ENCODE measurements at places on chromosomes 6 and 20. TPM values are rescaled to one million over a fixed set of nuclear protein-coding genes. Genes with fewer than 3 reads are reported as not detected.
A peak's percentile ranks its signal among the peaks of the same experiment; 100 is the strongest.

Gene PLA2G7
- total RNA-seq = 0.93 TPM

Gene TUBB2A
- total RNA-seq = 31.9 TPM

Gene SLC24A3
- 1.5 TPM for total RNA-seq

Gene MLN
- not detected for total RNA-seq

- no peak overlapping the region for H3K27ac ChIP-seq
- H3K4me1 ChIP-seq = no peaks in the 10 kb centered on the region
- peaks cover 4% of the 10 kb centered on the region for H3K27me3 ChIP-seq
- DNase-seq = no peak
- H3K4me3 ChIP-seq = no peak overlapping the region
Observed at GRCh38 chr6:39494998-39495397, 172.5 kb upstream of the KCNK16 start.

DNA sequence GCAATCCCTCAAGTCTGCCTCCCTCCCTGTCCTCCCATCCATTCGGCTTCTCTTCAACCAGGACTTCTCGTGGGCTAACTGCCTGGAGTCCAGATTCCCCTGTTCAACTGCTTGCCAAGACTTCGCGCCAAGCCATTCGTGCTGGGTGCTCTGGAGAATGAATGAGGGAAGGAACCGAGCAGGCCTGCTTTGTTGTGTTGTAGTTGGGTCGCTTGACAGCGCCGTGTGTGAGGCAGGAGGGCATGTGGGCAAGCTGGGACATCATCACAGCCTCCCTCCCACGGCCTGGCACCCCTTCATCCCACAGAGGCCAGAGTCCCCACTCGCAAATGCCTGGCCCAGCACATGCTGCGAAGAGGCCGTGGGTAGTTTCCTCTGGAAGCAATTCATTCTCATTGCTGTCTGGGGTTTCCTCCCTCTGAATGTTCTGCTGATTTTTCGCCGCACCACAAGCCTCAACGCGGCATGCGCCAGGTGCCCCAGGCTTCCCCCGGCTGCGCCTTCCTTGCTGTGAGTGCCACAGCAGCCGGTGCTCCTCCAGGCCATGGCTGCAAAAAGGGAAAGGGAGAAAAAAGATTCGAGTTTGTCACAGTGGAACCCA is 336.0 kb downstream of the QKI start:
- H3K27ac ChIP-seq = no peak overlapping the region
- no peak for DNase-seq
- no peaks in the 10 kb centered on the region for H3K36me3 ChIP-seq
- no peak overlapping the region for H3K4me3 ChIP-seq

DNA sequence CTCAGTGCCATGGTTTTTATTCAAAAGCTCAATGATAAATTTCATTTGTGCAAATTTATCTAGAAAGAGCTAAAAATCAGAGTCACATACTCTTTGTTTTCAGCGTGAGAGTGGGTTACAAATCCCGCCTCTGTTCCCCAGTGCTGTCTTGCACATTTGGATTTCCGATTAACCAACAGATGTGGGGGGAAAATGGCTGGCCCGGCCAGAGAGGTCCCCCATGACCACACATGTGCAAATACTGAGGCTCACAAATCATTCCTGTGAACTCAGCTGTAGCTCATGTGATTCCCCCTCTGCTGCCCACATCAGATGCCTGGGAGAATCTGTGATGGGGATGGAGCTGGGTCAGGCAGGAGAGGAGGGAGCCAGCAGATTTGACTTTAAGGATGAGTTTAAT is 168.7 kb downstream of the PAX1 start:
- no peak for DNase-seq
- peaks cover 6% of the 10 kb centered on the region for H3K27me3 ChIP-seq
- no peak overlapping the region for H3K27ac ChIP-seq

DNA sequence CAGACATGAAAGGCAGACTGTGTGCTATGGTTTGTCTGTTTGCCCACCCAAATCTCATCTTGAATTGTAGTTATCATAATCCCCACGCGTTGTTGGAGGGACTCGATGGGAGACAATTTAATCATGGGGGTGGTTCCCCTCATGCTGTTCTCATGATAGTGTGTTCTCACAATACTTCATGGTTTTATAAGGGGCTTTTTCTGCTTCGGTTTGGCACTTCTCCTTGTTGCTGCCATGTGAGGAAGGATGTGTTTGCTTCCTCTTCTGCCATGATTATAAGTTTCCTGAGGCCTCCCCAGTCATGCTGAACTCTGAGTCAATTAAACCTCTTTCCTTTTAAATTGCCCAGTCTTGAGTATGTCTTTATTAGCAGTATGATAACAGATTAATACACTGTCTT is 47.2 kb upstream of the MICB start:
- peaks cover 35% of the 10 kb centered on the region for H3K27me3 ChIP-seq
- no peaks in the 10 kb centered on the region for H3K4me1 ChIP-seq
- no peaks in the 10 kb centered on the region for H3K36me3 ChIP-seq
- H3K4me3 ChIP-seq = no peak overlapping the region
- no peak overlapping the region for H3K27ac ChIP-seq

DNA sequence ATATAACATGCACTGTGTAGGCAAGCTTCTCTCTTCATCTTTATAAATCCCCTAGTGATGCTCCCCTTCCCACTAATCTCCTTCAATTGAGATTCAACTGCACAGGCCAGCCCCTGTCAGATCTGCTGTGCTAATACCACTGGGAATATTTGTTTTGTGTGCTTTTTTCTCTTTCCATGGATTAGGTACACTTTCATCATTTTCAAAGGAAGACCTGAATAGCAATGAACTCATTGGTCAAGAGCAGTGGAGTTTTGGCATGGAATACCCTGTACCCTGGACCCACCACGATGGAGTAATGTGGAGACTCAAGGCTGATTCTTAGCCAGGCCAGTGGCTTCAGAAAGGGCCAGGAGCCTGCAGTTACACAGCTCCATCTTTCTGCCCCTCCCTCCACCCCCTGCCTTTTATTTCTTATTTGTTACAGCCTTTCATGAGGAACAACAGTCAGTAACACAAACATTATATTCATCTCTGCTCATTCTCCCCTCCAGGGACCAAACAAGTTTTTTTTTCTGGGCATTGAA is 75.4 kb upstream of the KCNG1 start:
- no peaks in the 10 kb centered on the region for H3K36me3 ChIP-seq
- H3K27me3 ChIP-seq = no peaks in the 10 kb centered on the region
- DNase-seq = no peak
- no peak overlapping the region for H3K4me3 ChIP-seq
- no peak overlapping the region for H3K27ac ChIP-seq

DNA sequence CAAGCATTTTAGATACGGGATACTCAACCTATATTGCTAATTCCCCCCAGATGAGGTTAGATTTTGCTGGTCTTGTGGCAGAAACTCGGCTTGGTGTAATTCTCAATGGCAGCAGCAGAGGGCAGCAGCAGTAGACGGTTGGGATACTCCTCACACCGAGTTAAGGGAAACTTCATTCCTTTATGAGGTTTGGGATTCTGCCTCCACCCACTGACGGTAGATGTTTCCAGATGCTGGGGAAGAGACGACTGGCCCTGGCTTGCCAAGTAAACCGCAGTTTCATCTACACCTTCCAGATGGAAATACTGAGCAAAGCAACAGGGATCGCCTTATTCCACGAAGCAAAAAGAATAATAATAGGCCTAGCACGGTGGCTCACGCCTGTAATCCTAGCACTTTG is 8.2 kb upstream of the TBC1D7 start:
- no peak overlapping the region for H3K27ac ChIP-seq
- DNase-seq = peak; percentile 72
- no peak overlapping the region for H3K4me3 ChIP-seq

DNA sequence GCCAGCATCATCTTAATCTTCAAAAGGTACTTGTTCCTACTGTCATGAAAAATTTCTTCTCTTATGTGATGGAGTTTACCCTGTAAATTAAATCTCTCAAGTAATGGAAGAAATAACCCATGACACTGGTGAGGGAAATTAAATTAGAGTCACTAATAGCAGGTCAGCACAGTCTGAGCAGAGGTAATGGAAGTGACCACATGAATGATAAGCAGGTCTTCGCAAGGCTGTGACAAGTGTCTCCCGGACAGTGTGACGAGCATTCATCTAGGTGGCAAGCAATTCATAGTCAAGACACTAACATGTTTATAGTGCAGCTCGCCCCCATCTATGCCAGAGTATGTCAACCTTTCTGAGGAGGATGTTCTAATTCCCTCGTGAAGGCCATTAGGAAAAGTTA is 249.2 kb downstream of the FRK start:
- no peak for DNase-seq
- no peaks in the 10 kb centered on the region for H3K36me3 ChIP-seq
- H3K4me1 ChIP-seq = peaks cover 3% of the 10 kb centered on the region
- H3K4me3 ChIP-seq = no peak overlapping the region
- no peaks in the 10 kb centered on the region for H3K27me3 ChIP-seq
- peak overlapping the region; percentile 2 for H3K27ac ChIP-seq

DNA sequence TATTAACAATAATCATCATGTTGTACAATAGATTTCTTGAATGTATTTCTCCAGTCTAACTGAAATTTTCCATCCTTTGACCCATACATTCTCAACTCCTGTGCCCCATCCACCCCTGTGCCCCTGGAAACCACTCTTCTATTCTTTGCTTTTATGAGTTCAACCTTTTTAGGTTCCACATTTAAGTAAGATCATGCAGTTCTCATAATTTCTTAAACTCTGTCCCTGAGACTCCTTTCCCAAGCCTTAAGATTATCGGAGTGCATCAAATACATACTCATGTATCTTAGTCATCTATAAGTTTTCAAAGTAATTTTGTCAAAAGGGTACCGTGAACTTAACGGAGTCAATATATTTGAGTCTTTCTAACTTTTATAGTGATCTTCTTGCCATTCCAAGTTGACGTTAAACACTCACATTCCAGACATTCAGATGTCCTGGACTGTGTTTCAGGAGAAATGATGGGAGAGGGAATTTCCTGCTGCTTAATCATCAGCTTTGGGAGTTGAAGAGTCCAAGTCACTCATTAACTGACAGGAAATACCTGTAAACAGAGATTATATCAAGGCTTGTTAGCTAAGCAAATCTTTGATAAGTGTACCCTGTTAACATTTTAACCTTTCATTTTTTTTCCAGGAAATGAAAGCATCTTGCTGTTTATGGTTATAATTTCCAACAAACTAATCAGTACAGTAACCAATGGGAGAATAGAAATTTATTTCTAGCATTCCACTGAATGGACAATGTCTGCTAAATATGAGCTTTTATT is 73.3 kb downstream of the ADGRG6 start:
- DNase-seq = no peak
- H3K4me1 ChIP-seq = peaks cover 56% of the 10 kb centered on the region
- peak overlapping the region; percentile 14 for H3K4me3 ChIP-seq
- H3K36me3 ChIP-seq = peaks cover 5% of the 10 kb centered on the region

GRCh38 chr6:139881236-139881635 is 506.8 kb upstream of the CITED2 start:
- H3K27ac ChIP-seq = no peak overlapping the region
- H3K27me3 ChIP-seq = no peaks in the 10 kb centered on the region
- H3K4me1 ChIP-seq = peaks cover 26% of the 10 kb centered on the region
- no peaks in the 10 kb centered on the region for H3K36me3 ChIP-seq
- no peak for DNase-seq
- no peak overlapping the region for H3K4me3 ChIP-seq

DNA sequence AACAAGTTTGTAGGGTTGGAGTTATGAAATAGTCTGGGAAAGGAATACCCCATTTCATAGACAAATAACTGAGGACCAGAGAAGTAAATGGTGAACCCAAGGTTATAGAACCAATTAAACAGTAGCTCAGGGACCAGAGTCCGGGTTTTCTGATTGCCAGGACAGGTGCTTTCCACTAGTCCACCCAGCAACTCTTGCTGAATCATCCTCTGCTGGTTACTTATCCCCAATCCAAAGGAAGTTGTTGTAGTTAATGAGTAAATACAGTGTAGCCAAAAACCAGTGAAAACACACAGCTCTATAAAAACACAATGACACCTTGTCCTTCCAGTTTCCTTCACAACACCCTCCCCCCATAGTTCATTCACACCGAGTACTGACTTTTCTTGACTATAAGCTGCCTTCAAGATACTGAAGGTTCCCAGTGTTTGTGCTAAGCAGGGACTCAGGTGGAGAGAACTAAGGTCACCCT is 766 bp upstream of the TINAG start:
- H3K36me3 ChIP-seq = no peaks in the 10 kb centered on the region
- no peak overlapping the region for H3K4me3 ChIP-seq
- peak overlapping the region; percentile 22 for H3K27ac ChIP-seq
- H3K27me3 ChIP-seq = no peaks in the 10 kb centered on the region
- peaks cover 12% of the 10 kb centered on the region for H3K4me1 ChIP-seq
- DNase-seq = no peak

GRCh38 chr6:75802366-75802765 is 53.3 kb downstream of the MYO6 start:
- H3K36me3 ChIP-seq = peaks cover 14% of the 10 kb centered on the region
- DNase-seq = no peak
- H3K4me1 ChIP-seq = peaks cover 7% of the 10 kb centered on the region

DNA sequence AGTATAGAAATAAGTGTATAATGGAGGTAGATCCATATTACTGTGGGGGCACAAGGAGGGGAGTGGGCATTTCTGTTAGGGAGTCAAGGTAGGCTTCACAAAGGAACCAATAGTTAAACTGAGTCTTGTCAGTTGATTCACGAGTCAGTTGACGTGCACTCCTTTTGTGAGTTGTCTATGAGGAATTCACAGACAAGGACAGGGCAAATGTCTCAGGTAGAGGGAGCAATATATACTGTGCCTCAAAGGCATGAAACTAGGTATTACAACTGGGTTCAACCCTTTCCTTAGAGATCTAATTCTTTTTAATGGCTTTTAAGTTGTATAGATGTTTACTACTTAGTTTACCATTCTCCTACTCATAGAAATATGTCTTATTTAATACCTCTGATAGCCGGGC is 11.0 kb downstream of the TMEM14C start:
- H3K36me3 ChIP-seq = peaks cover 18% of the 10 kb centered on the region
- H3K4me1 ChIP-seq = no peaks in the 10 kb centered on the region
- H3K27me3 ChIP-seq = no peaks in the 10 kb centered on the region

DNA sequence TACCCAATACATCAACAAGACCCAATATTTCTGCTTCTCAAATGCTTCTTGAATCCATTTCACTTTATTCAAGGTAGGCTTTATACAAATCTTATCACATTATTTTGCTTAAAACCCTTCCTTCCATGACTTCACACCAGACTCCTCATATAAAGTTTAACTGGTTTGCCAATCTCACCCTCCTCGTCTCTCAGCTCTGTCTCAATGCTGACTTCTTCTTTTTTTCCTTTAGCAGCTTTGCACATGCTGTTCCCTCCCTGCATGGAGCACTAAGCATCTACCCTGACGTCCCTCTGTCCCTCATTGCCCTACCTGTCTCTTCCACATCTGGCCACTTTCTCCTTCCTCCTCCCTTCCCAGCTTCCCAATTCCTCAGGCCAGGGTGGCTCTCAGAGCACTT is 31.4 kb downstream of the KCNK17 start:
- no peak for DNase-seq
- H3K27ac ChIP-seq = no peak overlapping the region
- no peaks in the 10 kb centered on the region for H3K36me3 ChIP-seq
- H3K27me3 ChIP-seq = peaks cover 28% of the 10 kb centered on the region

- H3K36me3 ChIP-seq = peaks cover 5% of the 10 kb centered on the region
- peaks cover 27% of the 10 kb centered on the region for H3K4me1 ChIP-seq
- no peak for DNase-seq
- no peak overlapping the region for H3K4me3 ChIP-seq
- no peak overlapping the region for H3K27ac ChIP-seq
Observed at GRCh38 chr6:16471222-16471909, 233.0 kb downstream of the GMPR start.
